ENCODE measurements at places on chromosomes 4 and X.

DNA sequence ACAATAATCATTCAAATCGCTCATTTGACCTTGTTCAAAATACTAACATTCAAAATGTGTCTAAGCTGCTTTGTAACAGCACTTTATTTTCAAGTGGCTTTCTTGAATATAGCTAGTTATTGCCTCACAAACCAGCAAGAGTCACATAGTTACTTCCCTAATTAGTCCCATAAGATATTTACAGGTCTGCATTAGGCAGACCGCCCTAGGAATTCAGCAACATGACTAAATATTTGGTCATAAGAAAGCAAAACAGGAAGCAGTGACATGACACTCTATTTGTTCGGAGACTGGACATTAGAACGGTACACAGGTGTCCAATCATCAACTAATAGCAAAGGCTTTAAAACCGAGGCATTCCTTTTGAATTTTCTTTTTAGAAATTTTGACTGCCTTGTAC lies 262.0 kb downstream of the COL25A1 start:
- DNase-seq = peak; percentile 31

GRCh38 chrX:66675541-66675940 lies 36.7 kb upstream of the EDA2R start:
- no peak for DNase-seq

- DNase-seq = peak; percentile 34
Observed at GRCh38 chr4:152501846-152502536, 33.9 kb downstream of the FBXW7 start.

- no peak for DNase-seq
Observed at GRCh38 chr4:138555584-138555983, 313.4 kb upstream of the SLC7A11 start.

- no peak for DNase-seq
Observed at GRCh38 chrX:107769581-107770317, 5.8 kb downstream of the TSC22D3 start.

DNA sequence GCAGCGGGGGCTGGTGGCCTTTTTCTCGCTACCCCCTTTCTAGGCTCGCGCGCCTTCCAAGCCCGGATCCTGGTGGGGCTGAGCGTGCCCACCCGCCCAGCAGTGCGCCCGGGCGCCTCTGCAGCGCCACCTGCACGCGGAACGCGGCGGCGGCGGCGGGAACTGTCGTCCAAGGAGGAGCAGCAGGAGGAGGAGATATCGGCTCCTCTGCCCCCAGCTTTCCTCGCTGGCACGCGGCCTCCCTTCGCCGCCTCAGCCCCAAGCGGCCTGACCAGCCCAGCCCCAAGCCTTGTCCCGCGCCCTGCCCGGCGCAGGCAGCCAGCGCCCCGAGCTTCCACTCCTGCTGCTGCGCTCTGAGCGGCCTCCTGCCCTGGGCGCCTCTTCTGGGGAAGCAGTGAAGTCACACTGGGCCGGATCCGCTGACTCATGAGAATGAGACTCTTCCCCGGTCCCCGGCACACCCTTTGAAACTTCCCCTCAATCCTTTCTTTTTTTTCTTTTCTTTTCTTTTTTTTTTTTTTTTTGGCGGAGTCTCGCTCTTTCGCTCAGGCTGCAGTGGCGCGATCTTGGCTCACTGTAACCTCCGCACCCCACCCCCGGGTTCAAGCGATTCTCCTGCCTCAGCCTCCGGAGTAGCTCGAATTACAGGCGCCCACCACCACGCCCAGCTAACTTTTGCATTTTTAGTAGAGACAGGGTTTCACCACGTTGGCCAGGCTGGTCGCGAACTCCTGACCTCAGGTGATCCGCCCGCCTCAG lies 10.6 kb upstream of the ELF4 start:
- DNase-seq = no peak

DNA sequence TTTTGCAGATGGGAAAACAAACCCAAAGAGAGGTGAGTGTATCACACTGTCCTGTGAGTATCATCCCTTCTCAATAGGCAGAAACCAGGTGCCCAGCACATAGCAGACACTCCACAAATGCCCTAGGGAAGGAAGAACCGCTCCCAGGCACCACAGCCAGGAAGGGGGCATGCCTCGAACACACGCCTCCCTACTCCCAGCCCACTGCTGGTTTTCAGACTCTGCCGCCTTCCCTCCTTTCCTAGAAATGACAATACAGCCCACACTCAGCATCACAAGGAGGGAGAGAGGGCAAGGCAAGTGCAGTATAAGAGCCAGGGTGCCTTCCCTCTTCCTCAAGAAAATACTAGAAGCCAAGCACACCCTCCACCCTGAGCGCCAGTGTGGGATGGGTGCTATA lies 16.2 kb downstream of the JAKMIP1 start:
- no peak for DNase-seq

DNA sequence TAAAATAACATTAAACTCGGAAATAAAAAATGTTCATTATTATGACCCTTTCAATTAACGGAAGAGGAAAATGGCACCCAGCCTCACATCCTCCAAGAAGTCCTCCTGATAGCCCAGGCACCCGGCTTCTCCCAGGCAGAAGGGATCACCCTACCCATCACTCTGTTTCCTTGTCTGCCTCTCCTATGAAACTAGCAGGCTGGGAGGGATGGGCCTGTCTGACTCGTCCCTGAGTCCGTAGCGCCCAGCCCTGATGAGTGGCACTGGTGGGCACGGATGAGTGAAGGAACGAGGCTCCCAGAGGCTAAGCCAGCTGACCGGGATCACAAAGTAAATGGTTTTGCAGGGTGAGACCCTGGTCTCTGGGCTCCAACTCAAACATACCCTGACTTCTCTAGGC lies 28.6 kb upstream of the KIAA0232 start:
- no peak for DNase-seq

DNA sequence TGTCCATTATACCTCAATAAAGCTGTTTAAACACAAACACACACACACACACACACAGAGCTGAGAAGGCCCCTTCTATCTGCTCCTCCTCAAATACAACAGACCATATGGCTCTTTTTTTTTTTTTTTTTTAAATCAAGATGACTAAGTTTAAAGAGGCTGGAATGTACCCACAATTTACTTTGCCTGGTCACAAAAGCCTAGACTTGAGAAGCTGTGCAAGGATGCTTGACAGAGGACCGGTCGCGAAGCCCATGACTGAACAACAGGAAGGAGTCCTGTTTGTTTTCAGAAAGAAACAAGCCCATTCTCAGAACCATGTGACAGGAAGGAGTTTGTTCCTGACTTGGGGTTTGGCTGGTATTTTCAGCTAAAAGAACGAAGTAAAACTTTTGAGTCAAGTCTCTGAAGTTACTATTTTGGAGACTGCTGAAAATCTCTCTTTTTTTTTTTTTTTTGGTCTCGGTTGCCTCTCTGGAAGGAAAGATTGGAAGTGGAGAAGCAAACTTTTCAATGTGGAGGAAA lies 650.9 kb upstream of the TENM3 start:
- no peak for DNase-seq

GRCh38 chrX:10350221-10350620 lies 193.4 kb downstream of the CLCN4 start:
- no peak for DNase-seq

GRCh38 chrX:129876771-129877305 lies 29.1 kb upstream of the UTP14A start:
- DNase-seq = peak; percentile 35

GRCh38 chrX:120446498-120446897 lies 22.6 kb downstream of the LAMP2 start:
- no peak for DNase-seq

GRCh38 chr4:134345244-134345643 lies 143.7 kb upstream of the PABPC4L start:
- no peak for DNase-seq

DNA sequence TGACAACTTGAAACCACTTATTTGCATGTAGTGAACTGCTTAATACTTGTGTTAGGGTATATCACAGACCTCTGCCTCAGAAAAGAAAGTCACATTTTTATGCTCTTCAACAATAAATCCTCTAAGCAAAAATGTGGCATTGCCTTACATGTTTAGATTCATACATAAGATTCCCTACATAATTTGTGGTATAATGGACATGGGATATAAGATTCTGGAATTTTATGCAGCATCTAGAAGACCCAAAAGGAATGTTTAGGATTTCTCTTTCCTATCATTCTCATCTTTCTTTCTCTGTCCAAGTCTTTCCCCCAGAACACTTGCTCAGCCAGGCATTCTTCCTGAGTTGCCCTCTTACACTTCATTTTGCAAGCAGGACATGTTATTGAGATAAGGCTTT lies 37.7 kb upstream of the TET2 start:
- DNase-seq = no peak

DNA sequence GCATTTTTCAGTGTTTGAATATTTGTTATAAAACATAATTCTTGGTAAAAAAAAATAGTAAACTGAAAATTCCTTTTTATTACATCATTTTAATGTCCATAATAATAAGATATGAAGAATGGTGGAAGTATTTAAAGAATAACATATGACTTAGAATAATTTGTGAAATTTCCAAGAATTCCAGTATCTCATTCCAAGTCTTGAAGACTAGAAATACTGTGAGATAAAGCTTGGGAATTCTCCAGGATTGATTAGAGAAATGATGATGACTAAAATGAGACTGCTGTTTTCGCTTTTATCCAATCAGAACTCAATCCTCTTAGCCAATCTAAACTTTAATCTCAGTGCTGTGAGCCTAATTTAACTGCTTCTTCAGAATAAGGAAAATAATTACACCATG lies 184.2 kb upstream of the HCCS start:
- DNase-seq = no peak

- DNase-seq = peak; percentile 10
Observed at GRCh38 chr4:127965803-127966175, 583 bp downstream of the ABHD18 start.

GRCh38 chrX:103845165-103845653 lies 13.2 kb upstream of the RAB9B start:
- peak; percentile 52 for DNase-seq

DNA sequence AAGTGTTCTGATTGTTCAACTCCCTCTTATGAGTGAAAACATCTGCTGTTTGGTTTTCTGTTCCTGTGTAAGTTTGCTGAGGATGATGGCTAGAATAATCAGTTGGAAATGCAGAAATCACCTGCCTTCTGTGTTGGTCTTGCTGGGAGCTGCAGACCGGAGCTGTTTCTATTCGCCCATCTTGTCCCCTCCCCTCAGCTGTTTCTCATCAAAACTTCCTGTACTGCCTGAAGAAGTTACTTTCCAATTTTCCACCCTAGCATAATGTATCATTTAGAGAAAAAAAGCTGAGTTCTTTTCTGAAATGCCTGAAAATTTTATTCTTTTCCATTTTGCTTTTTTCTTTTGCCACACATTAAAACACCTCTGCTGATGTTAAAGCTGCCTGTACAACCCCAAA lies 167.6 kb downstream of the TEX13A start:
- no peak for DNase-seq

- peak; percentile 34 for DNase-seq
Observed at GRCh38 chr4:13705521-13706041, 78.1 kb upstream of the BOD1L1 start.

GRCh38 chr4:162793571-162793970 lies 373.1 kb downstream of the NAF1 start:
- no peak for DNase-seq

- DNase-seq = no peak
Observed at GRCh38 chrX:150692831-150693724, at the start of gene MTMR1. TSS of gene MTMR1 (plus strand) at chrX:150693396. CDS start at chrX:150693531, 135 bp downstream.

DNA sequence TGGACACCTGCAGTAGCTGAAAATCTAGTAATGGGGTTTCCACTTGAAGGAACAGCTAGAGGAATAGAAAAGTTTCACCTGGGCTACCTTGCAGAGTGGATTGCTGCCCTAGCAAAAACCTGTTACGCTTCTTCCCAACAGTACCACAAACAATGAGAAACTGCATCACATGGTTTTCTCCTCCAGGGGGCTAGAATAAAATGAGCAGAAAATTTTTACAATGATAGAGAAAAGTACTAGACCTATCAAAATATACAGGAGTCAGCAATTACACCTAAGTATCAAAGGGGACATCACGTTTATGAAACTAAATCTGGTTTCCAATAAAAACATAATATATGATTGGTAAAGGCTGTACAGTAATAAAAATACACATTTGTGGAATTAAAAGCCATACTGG lies 423.1 kb upstream of the PITX2 start:
- no peak for DNase-seq

- no peak for DNase-seq
Observed at GRCh38 chrX:117895418-117895817, 221.2 kb downstream of the KLHL13 start.

GRCh38 chr4:105088110-105088879 lies 58.4 kb upstream of the TET2 start:
- DNase-seq = peak; percentile 74

GRCh38 chrX:54194982-54195588 lies 12.0 kb upstream of the FAM120C start:
- no peak for DNase-seq

DNA sequence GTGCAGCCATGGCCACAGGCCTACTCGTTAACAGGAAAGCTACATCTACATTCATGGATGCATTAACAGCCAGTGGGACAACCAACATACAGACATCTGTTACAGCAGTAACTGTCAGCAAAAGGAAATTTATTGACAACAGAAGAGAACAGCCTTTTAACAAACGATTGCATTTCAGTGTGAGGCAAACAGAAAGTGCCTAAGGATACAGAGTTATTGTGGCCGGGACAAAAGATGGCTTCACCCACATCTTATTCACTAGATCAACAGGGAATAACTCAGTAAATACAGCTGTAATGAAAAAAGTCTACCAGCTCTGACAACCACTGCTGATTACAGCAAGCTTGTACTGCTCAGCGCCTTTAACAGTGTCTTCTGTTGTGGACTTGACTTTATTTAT lies 61.5 kb upstream of the TBL1X start:
- no peak for DNase-seq

GRCh38 chr4:189826657-189827056 lies 114.0 kb upstream of the FRG1 start:
- no peak for DNase-seq

DNA sequence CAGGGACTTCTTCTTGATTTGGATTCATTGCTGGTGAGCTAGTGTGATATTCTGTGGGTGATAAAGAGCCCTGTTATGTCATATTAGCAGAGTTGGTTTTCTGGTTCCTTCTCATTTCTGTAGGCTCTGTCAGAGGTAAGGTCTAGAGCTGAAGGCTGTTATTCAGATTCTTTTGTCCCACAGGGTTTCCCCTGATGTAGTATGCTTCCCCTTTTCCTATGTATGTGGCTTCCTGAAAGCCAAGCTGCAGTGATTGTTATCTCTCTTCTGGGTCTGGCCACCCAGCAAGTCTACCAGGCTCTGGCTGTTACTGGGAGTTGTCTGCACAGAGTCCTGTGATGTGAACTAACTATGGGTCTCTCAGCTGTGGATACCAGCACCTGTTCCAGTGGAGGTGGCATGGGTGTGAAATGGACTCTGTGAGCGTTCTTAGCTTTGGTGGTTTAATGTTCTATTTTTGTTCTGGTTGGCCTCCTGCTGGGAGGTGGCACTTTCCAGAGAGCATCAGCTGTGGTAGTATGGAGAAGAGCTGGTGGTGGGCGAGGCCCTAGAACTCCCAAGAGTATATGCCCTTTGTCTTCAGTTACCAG lies 373.7 kb downstream of the AR start:
- DNase-seq = no peak

GRCh38 chr4:120977435-120977997 lies 55.0 kb upstream of the PRDM5 start:
- DNase-seq = peak; percentile 36

DNA sequence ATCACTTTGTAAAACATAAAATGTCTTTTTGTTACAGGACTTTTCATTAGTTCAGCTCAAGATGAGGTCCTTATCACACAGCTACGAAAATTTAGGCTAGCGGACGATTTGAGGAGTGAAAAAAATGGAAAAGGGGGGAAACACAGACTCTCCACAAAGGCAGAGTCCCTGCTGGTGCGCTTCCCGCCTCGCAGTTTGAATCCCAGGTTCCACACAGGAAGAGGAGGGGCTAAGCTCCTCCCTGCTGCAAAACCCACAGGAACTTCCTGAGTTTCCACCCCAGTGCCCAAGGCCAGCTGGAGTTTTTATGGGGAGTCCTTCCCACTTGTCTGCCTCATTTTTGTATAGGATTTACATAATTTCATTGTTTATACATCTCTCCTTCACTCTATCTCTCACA lies 11.2 kb downstream of the ADAM29 start:
- DNase-seq = no peak

All from kidney capillary endothelial cell (primary cell).